ENCODE measurements at places on chromosomes 7 and 10. TPM values are rescaled to one million over a fixed set of nuclear protein-coding genes. Genes with fewer than 3 reads are reported as not detected.

MOGAT3 gene
- not detected for total RNA-seq

GNAI1 gene
- 0.45 TPM for total RNA-seq

OR6B1 gene
- total RNA-seq, result not detected

- no peak for DNase-seq
Measured at GRCh38 chr7:42978496-42978895, 46.3 kb downstream of the MRPL32 start.

C10orf143 gene
- 5.5 TPM for total RNA-seq

- no peak for DNase-seq
Measured at GRCh38 chr7:156792611-156793010, 100.4 kb downstream of the LMBR1 start.

GRCh38 chr10:9547936-9548904, 1469.5 kb upstream of the CELF2 start:
- no peak for DNase-seq

DNA sequence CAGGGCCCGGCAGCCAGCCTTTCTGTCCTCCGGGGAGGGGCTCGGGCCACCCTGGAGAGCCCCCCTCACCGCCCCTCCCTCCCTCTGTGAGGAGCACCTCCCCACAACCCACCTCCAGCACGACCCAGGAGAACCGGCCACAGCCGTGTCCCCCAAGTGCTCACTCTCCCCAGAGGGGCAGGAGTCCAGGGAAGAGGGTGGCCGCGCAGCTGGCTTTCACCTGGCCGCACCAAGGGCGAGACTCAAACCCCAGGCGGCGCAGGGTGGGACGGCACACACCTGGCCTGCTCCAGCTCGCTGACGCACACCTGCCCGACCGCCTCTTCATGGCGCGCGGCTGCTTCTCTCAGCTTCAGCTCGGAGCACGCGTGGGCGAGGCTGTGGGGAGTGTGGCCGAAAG, 73.4 kb downstream of the CFAP46 start:
- DNase-seq, result no peak

NPSR1 gene
- not detected for total RNA-seq

GRCh38 chr7:140053812-140054539, 8.8 kb downstream of the PARP12 start:
- no peak for DNase-seq

ENTPD1 gene
- total RNA-seq, result 0.27 TPM

DNA sequence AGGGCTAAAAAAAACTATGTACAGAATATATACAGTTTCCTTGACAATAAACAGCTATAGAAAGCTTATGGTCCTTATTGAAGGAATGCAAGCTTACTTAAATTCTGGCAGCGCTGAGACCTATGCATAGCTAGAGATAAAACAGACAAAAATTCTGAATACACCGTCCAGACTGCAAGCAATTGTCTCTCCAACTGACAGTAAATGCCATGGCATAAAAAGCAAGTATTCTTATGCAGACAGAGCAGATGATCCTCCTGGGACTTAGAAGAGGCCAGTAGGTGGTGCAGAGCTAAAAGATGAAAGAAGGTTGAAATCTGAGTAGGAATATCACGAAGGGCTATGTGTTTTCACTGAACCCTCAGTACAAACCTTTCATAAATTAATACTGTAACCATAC, 157.0 kb upstream of the CACNA2D1 start:
- DNase-seq, result no peak

UCN3 gene
- not detected for total RNA-seq
